ENCODE measurements at places on chromosomes 5 and 9.
A peak's percentile ranks its signal among the peaks of the same experiment; 100 is the strongest.

GRCh38 chr5:113059232-113060040, 82.8 kb downstream of the DCP2 start:
- DNase-seq, result no peak

DNA sequence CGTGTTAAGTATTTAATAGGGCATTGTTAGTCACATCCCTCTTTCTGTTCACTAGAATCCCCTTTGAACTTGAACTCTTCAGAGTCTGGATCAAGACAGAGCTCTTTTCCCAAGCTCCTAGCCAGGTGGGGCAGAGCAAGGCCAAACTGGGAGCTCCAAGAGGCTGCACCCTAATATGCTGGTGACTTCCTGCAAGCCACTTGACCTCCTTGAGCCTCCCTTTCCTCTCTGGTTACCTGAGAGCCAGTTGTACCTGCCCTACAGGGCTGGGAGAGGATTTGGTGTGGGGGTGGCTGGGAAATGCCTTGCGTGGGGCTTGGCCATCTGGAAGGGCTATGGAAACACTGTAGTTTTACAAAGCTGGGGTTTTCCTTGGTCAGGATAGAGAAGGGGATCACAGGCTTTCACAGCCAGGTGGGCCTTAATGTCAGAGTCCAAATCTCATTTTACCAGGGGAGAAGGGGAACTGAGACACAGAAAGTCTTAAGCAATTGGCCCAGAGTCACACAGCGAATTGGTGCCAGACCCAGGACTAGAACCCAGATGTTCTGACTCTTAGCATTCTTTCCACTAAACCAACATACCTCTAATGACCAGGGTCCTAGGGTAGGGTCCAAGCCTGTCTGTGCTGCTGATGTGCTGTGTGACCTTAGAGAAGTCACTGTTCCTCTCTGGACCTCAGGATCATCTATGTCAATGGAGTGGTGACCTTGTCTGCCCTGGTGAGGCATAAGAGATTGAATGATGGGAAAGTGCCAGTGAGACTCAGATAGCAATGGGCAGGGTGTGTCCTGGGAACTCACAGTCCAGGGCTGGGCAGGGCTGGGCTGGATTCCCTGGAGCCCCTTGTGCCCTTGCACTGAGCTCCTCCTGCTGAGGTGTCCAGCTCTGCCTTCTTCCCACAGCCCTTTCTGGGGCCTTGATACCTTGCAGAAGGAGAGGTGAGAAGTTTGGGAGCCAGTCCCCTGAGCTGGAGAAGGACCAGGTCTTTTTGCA, 35.8 kb downstream of the GSN start:
- DNase-seq, result no peak

- no peak for DNase-seq
Observed at GRCh38 chr5:135439231-135440205, 7.6 kb downstream of the DCANP1 start.

DNA sequence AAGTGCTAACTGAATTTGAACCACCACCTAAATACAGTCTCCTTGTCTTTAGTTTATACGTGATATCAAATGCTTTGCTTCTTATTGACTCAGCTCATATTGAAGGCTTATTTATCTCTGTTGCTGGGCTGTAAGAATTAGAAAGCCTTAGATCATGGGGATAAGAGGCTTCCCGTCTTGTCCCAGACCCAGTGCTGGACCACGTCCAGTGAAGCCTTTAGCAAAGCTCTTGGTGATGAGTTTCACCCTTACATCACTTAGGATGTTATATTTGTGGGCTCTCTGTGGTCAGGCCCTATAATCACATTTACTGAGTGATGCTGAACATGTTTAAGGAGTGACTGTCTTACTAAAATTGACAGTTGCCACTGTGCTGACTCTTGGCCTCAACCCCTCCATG, 11.2 kb downstream of the FAM240B start:
- DNase-seq, result no peak

DNA sequence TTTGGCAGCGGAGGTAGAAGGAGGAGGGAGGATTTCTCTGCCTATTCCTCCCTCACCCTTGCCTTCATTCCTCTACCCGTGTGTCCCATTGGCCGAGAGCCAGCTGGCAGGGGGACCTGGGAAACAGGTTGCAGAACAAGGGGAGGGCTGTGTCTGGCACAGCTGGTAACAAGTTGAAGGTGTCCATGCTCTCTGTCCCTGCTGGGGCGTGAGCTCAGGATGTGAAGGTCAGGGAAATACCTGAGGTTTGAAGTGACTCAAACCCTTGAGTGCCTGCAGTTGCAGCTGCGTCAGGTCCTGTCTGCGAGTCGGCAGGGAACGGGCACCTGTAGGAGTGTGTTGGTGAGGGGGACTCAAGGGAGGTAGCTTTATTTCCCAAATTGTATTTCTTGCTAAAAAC, 16.2 kb downstream of the MIGA2 start:
- DNase-seq, result no peak

DNA sequence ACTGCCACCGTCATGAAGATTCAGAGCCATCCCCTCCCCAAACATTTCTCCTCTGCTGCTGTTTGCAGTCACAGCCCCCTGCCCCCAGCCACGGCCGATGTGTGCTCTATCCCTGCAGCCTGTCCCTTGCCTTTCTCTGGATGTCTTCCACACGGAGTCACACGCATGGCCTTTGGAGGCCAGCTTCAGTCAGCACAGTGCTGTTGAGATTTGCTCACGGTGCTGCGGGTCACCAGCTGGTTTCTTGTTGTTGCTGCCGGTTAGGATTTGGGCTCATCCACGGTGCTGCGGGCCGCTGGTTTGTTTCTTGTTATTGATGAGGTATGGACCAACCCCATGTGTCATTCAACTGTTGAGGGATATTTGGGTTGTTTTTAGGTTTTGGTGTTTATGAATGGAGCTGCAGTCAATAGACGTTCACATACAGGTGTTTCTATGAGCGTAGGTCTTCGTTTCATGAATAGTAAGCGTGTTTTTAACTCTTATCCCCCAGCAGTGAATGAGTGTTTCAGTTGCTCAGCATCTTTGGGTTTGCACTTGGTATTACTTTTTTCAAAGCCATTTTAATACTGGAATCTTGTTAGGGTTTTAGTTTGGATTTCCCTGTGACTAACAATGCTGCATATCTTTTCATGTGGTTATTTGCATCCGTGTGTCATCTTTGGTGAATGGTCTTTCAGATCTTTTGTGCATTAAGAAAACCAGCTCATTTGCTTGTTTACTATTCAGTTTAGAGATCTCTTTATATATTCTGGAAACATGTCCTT, 57.6 kb downstream of the AHRR start:
- DNase-seq, result no peak

DNA sequence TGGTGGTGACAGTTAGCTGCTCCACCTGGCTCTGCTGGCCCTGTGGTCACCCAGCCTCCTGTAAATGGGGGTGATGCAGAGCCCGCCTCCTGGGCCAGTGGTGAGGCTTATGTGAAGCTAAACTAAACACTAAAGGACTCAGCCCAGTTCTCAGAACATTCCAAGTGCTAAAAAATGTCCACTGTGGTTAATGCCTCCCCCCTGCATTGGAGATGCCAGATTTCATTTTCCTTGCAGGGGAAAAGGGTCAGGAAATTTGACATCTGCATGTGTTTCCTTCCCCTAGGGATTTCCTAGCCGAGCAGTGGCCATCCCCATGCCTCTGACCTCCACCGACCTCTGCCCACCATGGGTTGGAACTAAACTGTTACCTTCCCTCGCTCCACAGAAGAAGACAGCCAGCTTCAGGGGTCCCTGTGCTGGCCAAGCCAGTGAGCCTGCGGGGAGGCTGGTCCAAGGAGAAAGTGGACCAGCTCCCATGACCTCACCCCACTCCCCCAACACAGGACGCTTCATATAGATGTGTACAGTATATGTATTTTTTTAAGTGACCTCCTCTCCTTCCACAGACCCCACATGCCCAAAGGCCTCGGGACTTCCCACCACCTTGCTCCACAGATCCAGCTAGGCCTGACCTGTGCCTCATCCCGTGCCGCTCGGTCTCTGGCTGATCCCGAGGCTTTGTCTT, 13.0 kb downstream of the CD74 start:
- DNase-seq, result peak; percentile 50

- no peak for DNase-seq
Observed at GRCh38 chr9:83339435-83339834, 198.8 kb downstream of the FRMD3 start.

DNA sequence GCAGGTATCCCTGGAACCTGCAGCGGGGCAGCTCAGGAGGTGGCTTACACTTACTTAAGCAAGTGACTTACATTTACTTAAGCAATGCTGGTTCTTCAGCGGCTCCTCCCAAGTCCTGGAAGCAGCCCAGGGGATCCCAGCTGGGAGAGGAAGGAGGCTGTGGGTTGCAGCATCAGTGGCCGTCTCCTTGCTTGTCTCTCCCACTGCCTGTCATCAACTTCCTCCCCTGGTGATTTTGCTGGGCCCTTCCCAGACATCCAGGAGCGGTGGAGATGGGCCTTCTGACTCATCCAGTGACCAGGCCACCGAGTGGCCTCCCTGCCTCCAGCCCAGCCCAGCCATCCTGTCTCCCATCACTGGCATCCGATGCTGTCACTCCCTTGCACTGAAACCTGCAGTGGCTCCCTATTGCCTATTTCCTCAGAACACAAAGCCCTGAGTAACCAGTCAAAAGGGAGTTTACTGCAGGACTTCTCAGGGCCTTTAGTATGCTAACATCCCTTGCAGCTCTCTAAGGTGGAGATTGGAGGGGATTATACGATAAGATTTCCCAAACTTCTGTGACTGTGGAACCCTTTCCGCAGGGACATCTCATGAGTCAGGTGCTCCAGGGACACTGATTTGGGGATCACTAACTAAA, 155.9 kb upstream of the PHYKPL start:
- DNase-seq, result no peak

DNA sequence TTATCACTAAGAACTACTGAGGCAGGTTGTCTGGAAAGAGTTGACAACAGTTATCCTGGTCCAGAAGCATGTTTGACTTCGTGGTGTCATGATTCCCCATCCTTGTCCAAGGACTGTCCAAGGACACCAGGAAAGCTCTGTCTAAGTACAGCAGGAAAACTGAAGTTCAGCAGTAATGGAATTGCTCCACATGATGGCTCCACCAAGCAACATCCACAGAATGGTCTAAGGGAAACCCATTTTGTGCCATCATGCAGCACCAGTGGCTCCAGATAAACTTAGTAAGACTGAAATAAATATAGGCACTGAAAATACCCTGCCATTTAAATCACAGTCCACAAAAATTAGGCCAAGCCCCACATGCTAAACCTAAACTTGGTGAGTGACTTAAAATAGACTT, 192.8 kb downstream of the CDH18 start:
- DNase-seq, result no peak

DNA sequence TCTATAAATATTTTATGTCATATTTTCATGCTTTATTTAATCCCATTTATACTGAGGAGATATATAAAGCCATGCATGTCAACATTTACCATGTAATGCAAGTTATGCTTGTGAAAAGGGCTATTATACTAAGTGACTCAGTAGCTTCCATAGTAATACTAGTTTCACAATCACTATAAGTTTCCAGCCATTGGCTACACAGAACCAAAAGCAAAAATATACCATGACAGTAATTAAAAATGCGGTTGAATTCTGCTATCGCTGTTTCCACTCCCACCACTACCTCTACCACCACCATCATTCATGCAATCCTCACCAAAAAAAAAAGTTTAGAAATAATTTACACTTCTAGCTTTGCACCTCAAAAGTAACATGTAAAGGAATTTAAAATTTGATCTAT, 60.2 kb downstream of the MLLT3 start:
- no peak for DNase-seq

DNA sequence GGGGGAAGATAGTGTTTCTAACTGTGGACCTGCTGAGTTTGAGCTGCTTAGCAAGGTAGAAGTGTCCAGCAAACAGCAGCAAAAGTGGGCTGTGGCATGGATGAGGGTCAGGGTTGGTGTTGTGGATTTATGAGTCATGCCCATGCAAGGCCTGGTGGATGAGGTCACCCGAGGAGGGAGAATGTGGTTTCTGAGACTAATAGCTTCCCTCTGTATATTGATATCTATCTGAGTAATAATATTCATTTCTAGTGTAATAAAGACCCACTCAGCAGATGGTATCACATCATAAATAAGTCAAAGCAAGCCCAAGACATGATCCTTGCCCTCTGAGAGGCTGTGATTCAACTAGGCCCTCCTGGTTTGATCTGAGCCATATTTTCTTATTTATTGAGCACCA, 597.8 kb upstream of the CLINT1 start:
- DNase-seq, result no peak

GRCh38 chr5:94469894-94470329, 148.5 kb downstream of the KIAA0825 start:
- no peak for DNase-seq

DNA sequence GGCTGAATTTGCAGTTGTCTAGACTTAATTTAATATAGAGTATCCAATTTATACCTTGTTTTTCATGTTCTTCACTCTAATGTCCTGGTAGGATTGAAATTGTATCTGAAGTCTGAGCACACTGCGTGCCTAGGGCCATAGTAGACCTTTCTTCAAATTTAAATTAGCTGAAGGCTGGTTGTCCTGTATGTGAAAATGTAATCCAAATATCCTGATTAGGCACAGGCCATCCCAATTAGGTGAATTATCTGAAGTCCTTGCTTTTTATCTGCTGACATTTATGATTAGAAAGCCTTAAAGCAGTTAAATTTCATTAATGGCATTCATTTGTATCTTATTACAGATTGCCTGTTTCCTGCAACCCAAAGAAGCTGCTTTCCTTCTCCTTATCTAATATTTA, 20.4 kb downstream of the CDC26 start:
- no peak for DNase-seq

- DNase-seq, result no peak
Observed at GRCh38 chr5:154312000-154312399, 121.5 kb downstream of the GALNT10 start.

- no peak for DNase-seq
Observed at GRCh38 chr5:135482381-135482933, 30.3 kb upstream of the TIFAB start.

DNA sequence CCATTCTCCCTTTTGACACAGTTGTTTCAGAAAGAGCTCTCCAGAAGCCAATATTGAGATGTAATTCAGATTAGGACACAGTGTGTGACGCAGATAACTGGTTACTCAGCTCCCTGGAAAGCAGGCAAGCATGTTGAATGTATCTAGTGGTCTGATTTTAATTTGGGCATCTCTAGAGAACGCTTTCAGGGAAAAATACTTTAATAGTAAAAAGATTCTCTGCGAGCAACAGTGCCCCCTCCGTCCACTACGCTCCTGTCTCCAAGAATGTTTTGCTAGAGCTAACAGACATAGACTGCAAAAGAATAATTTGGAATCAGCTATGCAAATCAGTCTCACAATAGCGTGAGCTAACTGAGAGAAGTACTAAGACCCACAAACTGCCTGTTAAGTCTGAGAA, 23.3 kb downstream of the CFAP90 start:
- DNase-seq, result no peak

GRCh38 chr9:36191290-36191645, 547 bp downstream of the CLTA start:
- DNase-seq, result peak; percentile 39

DNA sequence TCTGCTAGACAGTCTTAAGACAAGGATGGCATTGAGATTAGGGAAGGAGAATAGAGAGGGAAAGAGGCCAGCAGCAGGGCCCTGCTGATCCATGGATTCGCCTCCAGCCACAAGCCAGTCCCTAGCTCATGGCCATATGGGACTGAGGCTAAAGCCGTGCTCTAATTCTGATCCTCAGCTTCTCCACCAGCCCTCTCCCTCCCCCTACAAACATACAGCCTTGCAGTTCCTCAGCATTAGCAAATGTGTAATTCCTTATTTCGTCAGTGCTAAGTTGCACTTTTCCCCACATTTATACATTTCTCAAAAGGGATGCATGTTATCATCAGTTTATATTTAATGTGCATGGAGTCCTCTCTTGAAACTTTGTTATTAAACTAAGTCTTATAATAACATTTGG, 34.8 kb downstream of the ZNF462 start:
- DNase-seq, result no peak
